ENCODE measurements at places on chromosomes 7 and 10.

GRCh38 chr10:92810934-92811532 lies 37.3 kb upstream of the EXOC6 start:
- DNase-seq, result no peak

DNA sequence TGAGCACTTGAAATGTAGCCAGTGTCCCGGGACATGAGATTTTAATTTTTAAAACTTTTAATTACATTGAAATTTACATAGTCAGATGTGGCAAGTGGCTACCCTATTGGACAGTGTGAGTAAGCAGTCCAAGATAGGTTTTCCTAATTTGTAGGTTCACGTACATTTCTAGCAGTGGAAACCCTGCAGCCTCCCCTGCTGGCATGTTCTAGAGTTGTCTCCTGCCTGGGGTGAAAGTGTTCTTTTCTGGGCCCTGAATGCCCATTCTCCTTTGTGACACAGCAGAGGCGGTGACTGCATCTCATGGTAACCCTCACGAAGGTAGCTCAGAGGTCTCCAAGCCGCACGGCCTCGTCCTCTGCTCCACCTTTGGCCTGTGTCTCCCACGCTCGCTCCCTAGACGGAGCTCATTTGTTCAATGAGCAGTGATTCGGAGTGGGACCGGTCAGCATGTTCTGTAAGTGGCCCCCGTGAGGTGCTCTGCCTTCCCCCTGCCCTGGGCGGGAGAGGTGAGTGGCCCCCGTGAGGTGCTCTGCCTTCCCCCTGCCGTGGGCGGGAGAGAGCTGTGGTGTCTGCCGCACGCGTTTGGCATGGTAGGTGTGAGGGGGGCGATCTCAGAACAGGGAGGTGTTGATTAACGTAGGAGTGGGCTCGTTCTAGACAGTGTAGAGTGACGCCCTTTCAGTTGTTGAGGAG lies 18.0 kb downstream of the WDR37 start:
- no peak for DNase-seq

DNA sequence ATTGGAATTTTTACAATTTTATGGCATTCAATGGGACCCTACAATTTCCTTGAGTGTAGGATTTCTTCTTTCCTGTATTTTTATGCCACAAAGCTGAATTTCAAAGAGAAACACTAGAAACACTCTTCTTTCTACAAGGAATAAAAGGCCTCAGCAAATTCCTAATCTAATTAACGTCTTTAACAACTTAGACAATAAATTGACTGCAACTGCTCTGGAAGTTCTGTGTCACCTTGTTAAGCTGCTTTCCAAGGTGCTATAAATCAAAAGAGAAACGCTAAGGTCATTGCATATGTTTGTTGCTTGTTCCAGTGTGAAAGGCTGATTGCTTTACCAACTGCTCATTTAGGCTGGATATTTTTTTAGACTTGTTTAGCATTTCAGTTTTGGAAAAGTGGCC lies 182.2 kb downstream of the POLR1F start:
- DNase-seq, result peak; percentile 42

GRCh38 chr10:8306685-8307364 lies 252.3 kb downstream of the GATA3 start:
- no peak for DNase-seq

GRCh38 chr7:94237417-94237816 lies 157.3 kb upstream of the COL1A2 start:
- no peak for DNase-seq
